ENCODE measurements at places on chromosomes 2 and 18.

GRCh38 chr2:86171295-86171694 is 24.0 kb downstream of the IMMT start:
- no peak for DNase-seq

GRCh38 chr2:173881461-173881860 is 83.7 kb downstream of the SP3 start:
- DNase-seq: peak; percentile 76

- DNase-seq: no peak
These were observed 56.8 kb downstream of the FEZ2 start for GRCh38 chr2:36540986-36541754.

GRCh38 chr18:28161608-28162599 is 15.0 kb downstream of the CDH2 start:
- DNase-seq: no peak

GRCh38 chr18:77650799-77651385 is 401.2 kb downstream of the GALR1 start:
- DNase-seq: peak; percentile 30

- DNase-seq: peak; percentile 46
These were observed 35.7 kb downstream of the CELF4 start for GRCh38 chr18:37529863-37530262.

All from fibroblast of pulmonary artery (primary cell).